ENCODE measurements at places on chromosomes 1 and 21.
A peak's percentile ranks its signal among the peaks of the same experiment; 100 is the strongest.

DNA sequence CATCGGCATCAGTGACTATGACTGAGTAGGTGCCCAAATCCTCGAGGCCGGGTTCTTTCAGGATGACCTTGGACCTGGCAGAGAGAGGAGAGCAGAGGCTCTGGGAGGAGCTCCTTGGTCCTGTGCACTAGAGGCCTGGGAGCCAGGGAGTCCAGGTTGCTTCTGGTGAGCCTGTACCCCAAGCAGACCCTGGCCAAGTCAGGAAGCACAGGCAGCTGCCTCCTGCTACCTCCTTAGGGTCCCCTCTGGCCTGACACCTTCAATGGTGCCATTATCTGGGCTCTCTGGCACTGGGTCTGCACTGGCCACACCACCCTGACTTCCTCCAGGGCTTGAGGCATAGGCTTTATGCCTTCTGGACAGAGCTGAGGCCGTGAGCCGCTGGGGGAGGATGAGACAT lies 37.7 kb downstream of the MYOM3 start:
- DNase-seq = no peak

- DNase-seq = no peak
Measured at GRCh38 chr1:28898405-28898881, 15.9 kb upstream of the EPB41 start.

- DNase-seq = peak; percentile 93
Measured at GRCh38 chr1:231194843-231195516, 33.1 kb downstream of the TRIM67 start.

DNA sequence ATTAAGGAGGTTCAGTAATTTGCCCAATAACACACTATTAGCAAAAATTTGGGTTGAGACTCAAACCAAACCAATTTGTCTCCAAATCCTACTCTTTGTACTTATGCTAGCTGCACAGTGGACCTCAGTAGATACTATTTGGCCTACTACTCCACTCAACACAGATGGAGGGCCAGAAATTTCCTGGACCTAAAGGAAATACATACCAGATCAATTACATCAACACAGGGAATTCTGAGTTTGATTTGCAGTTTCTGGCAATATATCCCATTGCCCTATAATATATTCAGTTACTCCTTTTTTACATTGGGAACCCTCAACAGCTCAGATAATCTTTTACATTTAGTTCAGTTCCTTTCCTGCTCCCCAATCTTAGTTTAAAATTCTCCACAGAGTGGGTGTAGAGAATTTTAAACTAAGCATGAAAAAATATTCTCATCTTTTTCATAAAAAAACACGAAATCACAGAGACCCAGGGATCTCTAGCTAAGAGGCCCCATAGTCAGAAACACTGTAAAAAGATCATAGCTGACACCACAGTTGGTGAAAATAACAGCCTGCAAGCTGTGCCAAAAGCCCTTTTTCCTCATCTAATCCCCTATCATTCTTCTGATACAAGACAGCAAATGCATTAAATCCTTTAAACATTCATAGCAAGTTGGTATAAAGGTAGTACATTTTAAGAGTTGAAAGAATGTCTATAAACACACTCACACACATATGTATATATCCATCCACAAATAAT lies 317.7 kb upstream of the ESRRG start:
- no peak for DNase-seq

DNA sequence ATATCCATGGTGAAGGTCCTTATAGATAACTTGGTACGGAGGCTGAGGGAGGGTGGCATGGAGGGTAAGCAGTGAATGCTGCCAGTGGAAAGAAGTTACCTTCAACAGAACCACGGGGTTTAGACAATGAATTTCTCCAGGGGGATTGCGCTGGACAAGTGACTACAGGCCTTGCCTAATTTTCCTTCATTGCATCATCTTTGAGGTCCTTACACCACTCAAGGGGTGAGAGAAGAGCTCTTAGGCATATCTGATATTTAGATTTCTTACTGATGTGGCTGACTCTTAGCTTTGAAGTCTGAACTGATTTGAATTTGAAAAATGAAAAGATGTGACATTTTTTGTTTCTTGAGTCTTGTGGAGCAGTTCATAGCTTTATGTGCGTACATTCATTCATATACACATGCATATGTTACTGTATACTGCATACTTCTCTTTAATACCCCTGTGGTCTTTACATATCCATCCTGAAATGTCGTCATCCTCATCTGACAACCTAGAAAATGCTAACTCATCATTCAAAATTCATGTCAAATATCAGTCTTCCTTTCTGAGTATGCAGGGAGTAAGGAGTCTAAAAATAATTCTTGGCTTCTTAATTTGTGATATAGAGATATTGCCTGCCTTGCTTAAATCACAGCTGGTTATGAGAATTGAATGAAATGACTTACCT lies 63.6 kb downstream of the DNM3 start:
- no peak for DNase-seq

GRCh38 chr1:210978316-210978973 lies 155.5 kb downstream of the KCNH1 start:
- DNase-seq = no peak

DNA sequence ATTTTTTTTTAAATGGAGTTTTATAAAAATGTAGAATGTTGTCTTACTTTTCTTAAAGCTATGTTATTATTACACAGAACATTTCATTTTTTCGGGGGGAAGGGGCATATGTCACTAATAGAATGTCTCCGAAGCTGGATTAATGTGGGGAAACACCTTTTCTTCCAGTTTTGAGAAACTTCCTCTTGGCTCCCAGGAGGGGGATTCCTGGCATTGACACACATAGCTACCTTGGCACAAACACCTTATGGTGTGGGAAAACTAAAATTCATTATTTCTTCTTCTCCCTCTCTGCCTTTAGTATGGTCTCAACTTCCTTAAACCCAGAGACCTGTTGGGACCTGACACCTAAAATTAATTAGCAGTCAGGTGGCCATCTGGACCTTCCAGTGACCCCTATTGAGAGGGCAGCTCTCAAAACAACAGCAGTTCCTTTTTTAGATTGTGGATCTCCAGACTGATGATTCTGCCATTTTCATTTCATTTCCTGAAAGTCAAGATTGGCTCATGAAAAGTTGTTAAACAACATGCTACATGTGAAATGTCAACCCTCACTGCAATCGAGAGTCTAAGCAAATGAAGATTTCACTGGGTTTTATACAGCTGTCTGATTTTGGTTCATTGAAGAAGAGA lies 70.1 kb upstream of the EDEM3 start:
- DNase-seq = no peak

GRCh38 chr21:44328242-44328895 lies 10.8 kb downstream of the CFAP410 start:
- no peak for DNase-seq

- no peak for DNase-seq
Measured at GRCh38 chr1:230387296-230387695, 38.8 kb downstream of the PGBD5 start.

DNA sequence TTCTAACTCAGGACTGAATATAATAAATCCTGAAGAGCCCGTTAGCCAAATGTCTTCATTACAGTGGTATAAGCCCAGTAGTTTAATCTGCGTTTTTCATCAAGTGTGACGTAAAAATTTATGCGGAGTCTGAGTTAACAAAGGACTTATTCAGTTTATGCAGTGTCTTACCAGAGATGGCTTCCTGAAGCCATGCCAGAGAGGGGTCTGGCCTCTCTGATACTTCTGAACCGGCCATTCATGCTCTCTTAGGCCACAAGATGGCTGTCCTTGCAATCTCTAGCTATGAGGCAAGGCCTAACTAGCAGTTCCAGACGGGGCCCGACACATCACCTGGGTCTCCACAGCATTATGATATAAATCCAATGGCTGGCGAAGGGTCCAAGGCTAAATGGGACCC lies 101.4 kb downstream of the TEX35 start:
- DNase-seq = peak; percentile 23

GRCh38 chr21:28738882-28739281 lies 253.8 kb downstream of the LTN1 start:
- no peak for DNase-seq

- DNase-seq = no peak
Measured at GRCh38 chr1:177306019-177306415, 135.3 kb downstream of the BRINP2 start.

- DNase-seq = no peak
Measured at GRCh38 chr1:42618866-42619265, 39.4 kb upstream of the PPIH start.

DNA sequence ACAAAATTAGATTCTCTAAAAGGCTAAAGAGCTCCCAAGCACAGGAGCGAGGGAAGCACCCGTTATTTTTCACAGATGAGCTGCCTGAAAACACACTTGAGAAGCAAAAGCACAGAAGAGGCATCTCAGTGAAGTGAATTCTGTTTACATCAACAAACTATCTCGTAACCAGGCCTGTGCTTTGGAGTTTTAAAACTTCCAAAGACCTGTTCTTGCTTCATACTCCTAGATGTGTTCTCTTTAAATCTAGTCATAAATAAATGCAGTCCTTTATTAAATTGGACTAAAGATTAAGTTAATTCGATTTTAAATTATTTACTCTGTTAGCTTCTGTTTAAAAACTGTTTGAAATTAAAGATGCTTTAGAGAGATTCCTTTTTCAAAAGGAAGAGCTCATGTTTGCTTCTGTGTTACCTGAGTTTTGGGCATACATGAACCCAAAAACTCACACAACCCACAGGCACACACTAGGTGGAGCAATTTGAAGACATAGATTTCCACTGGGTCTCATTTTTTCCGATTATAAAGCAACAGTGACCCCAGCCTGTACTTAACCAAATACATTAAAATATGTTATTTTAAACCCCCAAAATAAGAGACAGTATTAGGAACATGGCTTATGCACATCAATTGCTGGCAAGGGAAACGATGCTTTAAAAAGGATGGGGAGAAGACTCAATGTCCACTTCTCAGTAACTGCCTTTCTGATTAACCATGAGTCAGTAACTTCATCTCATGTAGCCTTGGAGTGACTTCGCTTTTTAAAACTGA lies 648.2 kb downstream of the SMYD3 start:
- no peak for DNase-seq

DNA sequence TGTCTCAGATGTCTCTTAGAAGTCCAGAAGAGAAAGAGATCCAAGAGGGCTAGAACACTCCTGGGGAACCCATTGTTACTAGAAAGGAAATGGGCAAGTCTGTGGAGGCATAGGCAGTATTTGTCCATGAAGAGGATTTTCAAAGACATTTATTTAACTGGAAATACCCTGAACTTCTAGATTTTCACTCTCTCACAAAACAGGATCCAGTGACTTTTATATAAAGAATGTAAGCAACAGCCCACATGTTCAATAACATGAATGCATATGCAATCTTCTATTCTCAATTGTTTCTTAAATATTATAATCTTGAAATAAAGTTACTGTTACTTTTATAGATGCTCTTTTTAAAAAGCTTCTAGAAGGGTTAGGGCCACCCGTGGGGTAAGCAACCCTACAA lies 53.4 kb downstream of the TBX15 start:
- DNase-seq = no peak

DNA sequence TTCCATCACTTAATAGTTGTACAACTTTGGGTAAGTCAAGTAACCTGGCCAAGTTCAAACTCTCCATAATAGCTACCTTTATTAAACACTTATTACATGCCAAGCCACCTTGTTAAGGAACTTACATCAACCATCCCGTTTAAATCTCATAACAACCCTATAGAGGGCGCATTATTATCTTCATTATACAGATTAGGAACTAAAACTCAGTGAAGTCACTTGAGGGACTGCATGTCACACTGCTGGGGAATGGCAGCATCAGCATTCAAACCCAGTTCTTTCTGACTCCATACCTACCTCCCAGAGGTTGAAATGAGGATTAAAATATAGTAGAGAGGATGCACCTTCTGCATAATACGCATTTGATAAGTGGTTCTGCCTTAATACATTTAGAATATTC lies 47.1 kb upstream of the PLA2G2C start:
- DNase-seq = peak; percentile 11

- no peak for DNase-seq
Measured at GRCh38 chr1:220827445-220828178, 40.9 kb downstream of the MTARC1 start.

DNA sequence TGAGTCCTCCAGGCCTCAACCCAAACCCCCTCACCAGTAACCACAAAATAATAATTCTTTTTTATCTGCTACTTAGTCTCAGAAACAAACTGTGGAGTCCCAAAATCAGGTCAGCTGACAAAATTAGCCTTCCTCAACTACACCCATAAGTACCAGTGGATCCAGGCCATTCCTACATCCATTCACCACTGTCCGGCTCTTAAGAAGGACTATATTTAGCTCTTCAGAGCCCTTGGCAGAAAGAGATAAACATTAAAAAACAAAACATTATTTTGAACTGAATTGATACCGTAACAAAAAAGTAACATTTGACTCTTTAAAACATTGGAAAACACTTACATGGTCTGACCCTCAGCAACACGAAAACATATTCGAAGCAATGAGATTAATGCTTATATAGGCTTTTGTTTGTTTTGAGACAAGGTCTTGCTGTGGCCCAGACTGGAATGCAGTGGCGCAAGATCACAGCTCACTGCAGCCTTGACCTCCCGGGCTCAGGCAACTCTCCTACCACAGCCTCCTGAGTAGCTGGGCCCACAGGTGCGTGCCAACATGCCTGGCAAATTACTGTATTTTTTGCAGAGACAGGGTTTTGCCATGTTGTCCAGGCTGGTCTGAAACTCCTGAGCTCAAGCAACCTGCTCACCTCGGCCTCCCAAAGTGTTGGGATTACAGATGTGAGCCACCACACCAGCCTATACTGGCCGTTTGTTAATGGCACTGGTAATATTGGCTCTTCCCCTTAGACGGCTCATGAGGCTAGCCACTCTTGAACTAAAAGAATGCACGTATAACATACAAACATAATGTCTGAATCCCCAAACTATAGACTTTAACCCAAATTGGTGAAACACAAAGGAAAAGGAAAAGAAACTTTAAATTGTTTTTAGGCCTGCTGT lies 330.7 kb downstream of the SMYD3 start:
- peak; percentile 92 for DNase-seq

DNA sequence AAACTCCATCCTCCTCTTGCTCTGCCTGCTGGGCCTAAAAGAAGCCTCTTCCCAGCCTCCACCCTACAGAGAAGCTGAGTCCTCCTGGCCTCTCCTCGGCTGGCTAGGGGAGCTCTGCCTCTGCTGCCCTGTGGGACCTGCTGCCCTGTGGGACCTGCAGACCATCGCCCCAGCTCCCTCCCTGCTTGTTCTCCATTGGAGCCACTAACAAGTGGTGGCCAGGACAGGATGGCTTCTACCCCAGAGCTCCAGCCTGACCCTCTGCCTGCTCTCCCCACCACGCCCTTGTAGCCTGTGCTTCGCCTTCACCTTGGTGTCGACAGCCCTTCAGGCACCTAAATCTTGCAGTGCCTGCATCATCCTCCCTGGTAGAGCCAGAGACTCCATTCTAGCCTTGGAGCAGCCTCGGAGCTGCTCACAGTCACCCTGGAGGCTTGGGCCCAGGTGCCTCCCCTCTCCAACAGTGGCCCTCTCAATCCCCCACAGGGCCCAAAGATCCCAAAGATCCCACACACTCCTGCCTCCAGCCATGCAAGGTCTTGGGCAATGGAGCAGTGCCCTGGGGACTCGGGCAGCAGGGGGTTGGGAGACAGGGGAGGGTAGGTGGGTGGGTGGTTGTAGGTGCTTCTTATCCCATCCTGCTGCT lies 3.0 kb downstream of the EPS8L3 start:
- DNase-seq = no peak

GRCh38 chr1:66273656-66274055 lies 260.3 kb upstream of the SGIP1 start:
- DNase-seq = no peak

- DNase-seq = no peak
Measured at GRCh38 chr1:174788981-174789380, 210.8 kb upstream of the CACYBP start.
